ENCODE measurements at places on chromosomes 7 and 10. TPM values are rescaled to one million over a fixed set of nuclear protein-coding genes. Genes with fewer than 3 reads are reported as not detected.

Gene SSC4D
- total RNA-seq, result 0.57 TPM

Gene SLC18A3
- total RNA-seq, result not detected

Gene HGF
- not detected for total RNA-seq

Gene SEMA3E
- not detected for total RNA-seq

Gene FAM25C
- total RNA-seq, result not detected

Gene IDE
- 31.2 TPM for total RNA-seq

Gene MYO3A
- not detected for total RNA-seq

Gene TRIL
- total RNA-seq, result not detected

Gene ADCY1
- 0.30 TPM for total RNA-seq

Gene SLC26A4
- total RNA-seq, result 1.3 TPM

Gene HABP2
- total RNA-seq, result not detected

Gene PNLIPRP3
- total RNA-seq, result not detected
